Fibroblast of skin of abdomen (primary cell): ENCODE measurements at places on chromosomes 6 and 20.

DNA sequence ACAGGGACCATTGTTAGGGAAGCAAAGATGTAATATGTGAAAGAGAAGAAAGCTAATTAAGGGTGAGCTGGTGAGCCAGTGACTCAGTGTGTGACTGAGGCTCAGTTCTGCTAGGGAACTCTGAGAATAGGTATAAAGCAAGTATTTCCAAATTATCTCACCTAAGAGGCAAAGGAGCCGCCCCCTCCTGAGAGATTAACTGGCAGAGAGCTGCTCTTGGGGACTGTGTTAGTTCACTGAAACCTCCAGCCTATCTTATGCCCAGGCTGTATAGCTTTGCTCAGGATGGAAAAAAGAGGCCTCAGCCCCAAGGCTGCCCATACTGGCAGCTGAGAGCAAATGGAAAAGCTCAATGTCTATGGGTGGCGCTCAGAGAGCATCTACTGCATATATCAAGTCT lies 152.0 kb downstream of the PAK5 start:
- no peak for DNase-seq

DNA sequence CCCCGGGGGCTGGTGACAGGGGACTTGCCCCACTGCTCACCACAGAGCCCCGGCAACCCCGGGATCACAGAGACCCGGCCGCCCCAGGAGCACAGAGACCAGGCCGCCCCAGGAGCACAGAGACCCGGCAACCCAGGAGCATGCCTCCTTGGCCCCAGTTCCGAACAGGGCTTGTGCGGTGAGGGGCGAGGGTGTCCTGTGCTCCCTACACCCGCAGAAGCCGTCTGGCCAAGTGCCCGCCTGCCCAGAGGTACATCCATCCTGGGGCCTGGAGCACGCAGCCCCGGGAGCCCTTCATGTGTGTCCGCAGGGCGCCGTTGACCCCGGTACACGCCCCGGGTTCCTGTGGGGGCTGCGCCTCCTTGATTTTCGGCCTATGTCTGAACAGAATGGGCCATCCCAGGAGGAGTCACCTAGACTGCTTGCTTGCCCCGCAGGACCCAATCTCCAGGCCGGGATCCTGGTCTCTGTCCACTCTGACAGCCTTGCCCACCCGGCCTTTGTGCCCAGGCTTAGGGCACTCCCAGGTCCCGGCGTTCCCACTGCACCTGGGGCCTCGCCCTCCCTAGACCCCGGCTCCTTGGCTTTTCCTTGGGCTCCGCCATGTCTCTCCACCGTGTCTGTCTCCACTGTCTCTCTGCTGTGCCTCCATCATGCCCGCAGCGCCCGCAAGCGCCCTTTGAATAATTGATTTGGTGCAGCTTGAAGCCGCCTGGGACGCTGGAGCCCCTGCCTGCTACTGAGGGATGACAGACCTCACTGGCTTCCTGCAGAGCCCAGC lies 219.8 kb downstream of the ERMARD start:
- DNase-seq, result no peak

DNA sequence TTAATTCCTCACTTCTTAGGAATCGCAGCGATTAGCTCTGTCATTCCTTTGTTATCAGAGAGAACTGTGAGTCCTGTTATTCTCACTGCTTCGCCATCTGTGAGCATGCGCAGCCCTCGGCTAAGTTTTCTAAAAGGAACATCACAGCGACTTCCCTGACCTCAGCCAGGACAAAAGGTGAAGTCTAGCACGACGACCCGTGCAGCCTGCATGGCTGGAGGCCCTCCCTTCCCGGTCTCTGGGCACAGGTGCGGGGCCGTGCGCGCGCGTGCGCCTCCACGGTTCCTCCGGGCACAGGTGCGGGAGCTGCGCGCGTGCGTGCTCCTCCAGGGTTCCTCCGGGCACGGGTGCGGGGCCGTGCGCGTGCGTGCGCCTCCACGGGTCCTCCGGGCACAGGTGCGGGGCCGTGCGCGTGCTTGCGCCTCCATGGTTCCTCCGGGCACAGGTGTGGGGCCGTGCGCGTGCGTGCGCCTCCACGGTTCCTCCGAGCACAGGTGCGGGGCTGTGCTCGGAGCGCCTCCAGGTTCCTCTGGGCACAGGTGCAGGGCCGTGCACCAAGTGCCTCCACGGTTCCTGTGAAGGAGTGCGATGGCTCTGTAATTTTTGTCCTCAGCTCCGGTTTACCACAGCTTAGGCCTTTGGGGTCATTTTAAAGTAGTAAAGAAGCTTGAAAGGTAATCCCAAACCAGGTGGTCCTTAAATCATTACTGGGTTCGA lies 212.3 kb downstream of the ERMARD start:
- DNase-seq, result no peak

DNA sequence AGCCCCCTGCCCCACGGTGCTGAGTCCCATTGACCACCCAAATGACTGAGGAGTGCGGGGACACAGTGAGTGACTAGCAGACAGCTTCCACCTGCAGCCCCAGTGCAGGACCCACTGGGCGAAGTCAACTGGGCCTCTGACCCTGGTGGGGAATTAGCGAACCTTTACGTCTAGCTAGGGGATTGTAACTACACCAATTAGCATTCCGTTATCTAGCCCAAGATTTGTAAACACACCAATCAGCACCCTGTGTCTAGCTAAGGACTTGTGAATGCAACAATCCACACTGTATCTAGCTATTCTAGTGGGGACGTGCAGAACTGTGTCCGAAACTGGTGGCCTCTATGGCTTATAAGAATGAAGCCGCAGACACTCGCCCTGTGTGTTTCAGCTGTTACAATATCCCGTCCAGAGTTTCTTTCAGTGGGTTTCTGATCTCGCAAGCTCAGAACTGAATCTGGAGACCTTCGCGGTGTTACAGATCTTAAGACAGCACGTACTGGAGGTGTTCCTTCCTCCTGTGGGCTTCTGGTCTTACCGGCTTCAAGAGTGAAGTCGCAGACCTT lies 21.1 kb upstream of the GMPR start:
- DNase-seq, result no peak

- DNase-seq, result peak; percentile 25
Observed at GRCh38 chr20:31760519-31761240, 21.6 kb downstream of the TPX2 start.

GRCh38 chr20:38350879-38351775 lies 4.8 kb downstream of the LBP start:
- DNase-seq, result no peak

GRCh38 chr20:19620446-19620845 lies 137.6 kb upstream of the RIN2 start:
- no peak for DNase-seq

DNA sequence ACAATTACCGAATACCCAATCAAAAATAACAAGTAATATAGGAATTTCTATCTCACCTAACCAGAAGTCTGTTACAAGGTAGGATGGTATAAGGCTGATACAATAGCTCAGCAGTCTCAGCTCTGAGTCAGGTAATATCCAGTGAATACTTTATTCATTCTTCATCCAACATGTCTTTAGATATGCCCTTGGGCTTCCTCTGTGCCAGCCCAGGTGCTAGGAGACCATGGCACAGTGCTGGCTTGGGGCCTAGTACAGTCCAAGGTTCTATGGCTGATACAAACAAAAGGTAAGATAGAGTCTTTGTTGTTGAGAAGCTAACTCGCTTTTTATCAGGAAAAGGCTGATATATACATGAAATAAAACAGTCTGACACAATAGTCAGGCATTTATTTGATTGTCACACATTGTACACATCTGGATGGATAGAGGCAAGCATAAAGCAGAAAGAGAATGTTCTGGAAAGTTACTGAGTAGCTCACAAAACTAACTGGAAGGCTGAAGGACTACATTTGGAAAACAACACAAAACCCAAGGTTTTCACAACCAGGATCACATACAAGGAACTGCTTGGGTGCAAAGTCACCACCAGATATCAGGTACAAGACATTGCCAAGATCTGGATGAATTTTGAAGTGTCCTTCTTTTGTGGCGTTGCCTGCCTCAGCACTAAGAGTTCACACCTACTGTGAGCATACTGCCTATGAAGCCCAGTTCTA lies 110.4 kb upstream of the SCAF8 start:
- DNase-seq, result no peak

- DNase-seq, result peak; percentile 18
Observed at GRCh38 chr20:35837577-35838195, 65.9 kb downstream of the PHF20 start.

DNA sequence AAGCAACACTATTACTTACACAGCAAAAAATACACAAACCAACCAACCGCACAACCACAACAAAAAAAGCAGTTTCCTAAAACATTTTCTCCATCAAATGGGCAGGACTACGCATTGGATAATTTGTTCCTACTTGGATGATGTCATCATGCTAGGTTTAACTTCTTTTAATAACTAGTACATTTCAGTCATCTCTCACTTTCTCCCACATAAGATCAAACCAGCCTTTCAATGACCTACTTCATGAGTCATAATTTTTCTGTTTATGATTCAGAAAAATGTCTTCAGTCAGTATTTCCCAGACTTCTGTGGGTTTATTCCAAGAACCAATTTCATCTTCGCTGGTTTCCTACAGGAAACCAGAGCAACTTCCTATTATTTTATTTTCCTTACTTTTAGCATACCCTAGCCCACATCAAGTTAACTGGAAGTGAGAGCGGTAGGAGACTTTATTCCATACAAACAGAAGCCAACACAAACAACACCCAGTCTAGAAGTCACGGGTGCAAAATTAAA lies 134.2 kb downstream of the GMDS start:
- DNase-seq, result peak; percentile 58

DNA sequence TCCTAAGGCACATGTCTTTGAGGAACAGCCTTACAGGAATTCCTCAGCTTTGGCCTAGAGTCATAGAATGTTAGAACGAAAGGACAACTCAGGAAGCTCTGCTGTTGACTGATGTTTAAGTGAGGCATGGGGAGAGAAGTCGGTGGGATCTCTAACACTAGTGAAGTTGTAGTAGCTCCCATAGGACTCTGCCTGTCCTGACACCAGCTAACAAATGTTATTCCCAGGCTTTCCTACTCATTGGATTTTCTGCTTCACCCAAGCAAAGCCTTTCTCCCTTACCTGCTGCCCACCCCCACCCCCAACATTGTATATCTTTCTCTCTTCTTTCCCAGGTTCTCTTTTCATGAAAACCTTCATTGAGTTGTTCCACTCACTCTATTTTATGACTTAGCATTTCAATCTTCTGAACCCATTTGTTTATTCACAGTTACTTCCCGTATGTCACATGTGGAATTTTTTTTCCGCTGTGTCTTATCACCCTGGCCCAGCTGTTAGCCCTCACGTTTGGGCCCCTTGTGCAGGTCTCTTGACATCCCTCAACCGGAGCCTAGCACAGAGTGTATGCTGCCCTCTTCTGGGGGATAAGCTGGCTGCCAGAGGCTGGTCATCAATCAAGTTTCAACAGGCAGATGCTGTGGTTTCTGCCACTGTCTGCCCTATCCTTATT lies 39.2 kb upstream of the RNF8 start:
- DNase-seq, result peak; percentile 37

GRCh38 chr20:53103124-53103523 lies 131.0 kb downstream of the TSHZ2 start:
- DNase-seq, result no peak

- no peak for DNase-seq
Observed at GRCh38 chr6:8844968-8845367, 409.6 kb upstream of the SLC35B3 start.

DNA sequence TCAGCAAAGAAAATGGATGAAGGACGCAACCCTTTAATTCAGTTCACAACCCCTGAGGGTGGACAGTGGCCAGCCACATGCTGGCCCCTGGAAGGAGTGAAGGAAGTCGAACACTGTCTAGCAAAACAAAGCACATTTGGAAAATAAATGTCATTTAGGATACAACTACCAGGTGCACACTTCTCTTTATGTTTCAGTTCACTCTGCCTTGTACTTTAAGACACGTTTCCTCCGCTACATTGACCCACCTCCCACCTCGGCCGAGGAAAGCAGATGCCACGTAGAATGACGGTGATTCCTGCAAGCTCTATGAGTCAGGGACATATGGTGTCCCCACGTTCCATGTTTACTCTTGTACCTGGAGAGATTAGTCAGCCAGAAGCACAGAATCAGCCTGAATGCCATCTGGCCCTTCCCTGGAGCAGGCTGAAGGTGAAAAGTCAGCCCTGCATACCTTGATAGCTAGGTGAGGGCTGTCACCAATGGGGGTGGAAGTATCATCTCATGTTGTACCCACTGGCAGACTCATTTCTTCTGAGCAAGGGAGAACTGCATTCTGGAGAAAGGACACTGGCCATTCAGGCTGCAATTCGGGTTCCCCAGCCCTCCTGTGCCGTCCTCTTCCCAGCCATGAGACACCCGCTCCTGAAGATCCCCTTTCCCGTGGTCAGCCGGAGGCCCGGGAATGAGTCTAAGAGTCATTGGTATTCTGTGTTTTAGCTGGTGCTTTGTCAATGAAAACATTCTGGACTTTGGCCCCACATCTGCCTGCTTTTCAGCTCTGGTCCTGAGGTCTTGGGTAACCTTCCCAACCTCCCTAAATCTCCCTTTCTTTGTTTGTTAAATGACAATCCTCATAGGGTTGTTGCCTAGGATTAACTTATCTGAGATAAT lies 60.6 kb downstream of the FOXA2 start:
- DNase-seq, result no peak

GRCh38 chr6:34791164-34791700 lies 651 bp upstream of the BLTP3A start:
- no peak for DNase-seq

GRCh38 chr20:37927410-37928095 lies 24.6 kb downstream of the VSTM2L start:
- DNase-seq, result no peak

DNA sequence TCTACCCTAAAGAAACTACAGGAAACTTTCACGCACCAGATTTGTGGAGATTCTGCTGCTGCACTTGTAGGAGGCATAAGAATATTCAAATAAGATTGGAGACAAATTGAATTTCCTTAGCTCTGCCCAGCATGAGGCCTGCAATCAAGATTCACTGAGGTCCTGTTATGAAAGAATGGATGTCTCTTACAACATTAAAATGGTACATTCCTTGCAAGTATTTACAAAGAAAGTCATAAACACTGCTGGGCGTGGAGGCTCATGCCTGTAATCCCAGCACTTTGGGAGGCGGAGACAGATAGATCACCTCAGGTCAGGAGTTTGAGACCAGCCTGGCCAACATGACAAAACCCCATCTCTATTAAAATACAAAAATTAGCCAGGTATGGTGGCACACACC lies 74.0 kb upstream of the MAP3K4 start:
- no peak for DNase-seq

DNA sequence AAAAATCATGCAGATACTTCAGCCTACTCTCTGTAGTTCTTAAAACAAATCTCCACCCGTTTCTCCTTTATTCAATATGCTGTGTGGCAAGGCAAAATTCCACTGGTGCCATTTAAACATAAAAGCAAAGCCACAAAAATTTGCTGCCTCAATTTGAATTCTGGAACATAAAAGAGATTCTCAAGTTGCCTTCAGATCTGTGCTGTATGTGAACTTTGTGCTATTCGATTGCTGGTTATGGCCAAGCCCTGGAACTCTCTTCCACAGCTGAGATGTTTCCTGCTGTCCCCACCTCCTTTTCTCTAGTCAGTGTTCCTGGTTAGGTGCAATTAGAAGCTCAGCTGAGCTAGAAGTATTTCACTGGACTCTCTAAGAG lies 395.3 kb upstream of the BTBD3 start:
- peak; percentile 30 for DNase-seq

- no peak for DNase-seq
Observed at GRCh38 chr6:42091718-42092023, 41.3 kb downstream of the TAF8 start.

- peak; percentile 21 for DNase-seq
Observed at GRCh38 chr6:44161997-44162338, 3.3 kb downstream of the CAPN11 start.

GRCh38 chr6:33886673-33887144 lies 82.9 kb upstream of the MLN start:
- DNase-seq, result peak; percentile 90

- peak; percentile 71 for DNase-seq
Observed at GRCh38 chr6:111487661-111488060, 4.6 kb upstream of the REV3L start.
